ENCODE measurements at places on chromosomes 12 and 14.

GRCh38 chr12:1864867-1865266 lies 44.5 kb downstream of the LRTM2 start:
- DNase-seq = no peak

DNA sequence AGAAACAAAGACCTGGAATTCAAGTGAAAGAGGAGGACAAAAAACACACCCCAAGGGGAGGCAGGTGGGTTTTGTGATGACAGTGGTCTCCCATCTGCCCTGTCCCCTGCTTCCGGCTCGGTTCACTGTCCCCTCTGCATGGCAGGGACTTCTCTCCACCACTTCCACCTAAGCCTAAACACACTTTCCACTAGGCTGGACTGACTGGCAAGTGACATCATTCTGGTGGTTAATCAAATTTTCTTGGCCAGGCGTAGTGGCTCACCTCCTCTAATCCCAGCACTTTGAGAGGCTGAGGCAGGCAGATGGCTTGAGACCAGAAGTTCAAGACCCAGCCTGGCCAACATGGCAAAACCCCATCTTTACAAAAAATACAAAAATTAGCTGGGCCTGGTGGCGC lies 11.9 kb downstream of the PLEKHG6 start:
- DNase-seq = no peak

- DNase-seq = no peak
These were observed 390.5 kb upstream of the CLEC14A start for GRCh38 chr14:38646391-38646790.

GRCh38 chr12:67811437-67812361 lies 163.2 kb downstream of the DYRK2 start:
- DNase-seq = no peak

GRCh38 chr12:106345746-106346145 lies 11.8 kb upstream of the POLR3B start:
- DNase-seq = no peak

Measured in stimulated activated CD8-positive, alpha-beta memory T cell treated with anti-CD3 and anti-CD28 coated beads, Interleukin-7, amount 100 ng/mL, for 4 hours (primary cell).